Suppressor macrophage (primary cell): ENCODE measurements at places on chromosomes 3 and 15.

GRCh38 chr3:83011481-83011880 lies 1250.0 kb upstream of the GBE1 start:
- no peak for DNase-seq

DNA sequence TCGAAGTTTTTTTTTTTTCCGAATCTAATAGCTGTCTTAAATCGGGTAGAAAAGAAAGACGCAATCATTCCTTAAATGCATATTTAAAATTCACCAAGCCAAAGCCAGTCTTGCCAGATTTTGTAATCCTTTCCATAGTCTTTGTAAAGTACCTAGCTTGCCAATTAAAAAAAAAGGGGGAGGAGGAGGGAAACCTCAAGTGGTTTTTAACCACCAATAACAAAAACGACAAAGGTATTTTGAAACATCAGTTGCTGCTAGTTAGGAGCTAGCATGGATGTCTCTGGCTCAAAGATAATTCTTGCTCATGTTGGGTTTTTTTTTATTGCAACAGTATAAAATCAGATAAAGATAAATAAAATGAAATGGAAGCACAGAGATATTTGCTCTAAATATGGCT lies 187.9 kb downstream of the MECOM start:
- DNase-seq, result no peak

DNA sequence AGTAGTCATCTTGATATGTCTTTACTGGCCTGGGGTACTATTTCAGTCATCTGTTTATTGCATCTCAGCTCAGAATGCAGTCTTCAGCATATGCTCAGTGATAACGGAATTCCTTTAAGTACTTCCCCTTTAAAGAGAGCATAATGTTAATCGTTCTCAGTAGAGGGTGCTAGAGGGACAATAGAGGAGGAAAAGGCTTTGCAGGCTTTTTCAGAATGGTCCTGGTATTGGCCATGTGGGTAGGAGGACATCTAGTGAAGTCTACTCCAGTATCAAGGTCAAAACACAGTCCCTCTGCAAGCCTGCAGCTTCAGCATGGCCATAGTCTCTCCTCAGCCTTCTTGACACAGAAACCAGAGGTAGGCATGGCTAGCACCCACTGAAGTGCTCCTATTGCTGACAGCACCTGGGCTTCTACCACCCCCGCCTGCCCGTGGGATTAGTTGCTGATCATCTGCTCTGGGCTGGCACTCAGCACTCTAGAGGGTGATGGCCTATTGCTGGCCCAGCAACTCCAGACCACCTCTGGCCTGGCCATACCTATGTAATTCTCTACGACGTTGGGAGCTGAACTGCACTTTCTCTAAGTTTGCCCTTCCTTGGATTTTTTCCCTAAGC lies 65.4 kb downstream of the KCNH8 start:
- DNase-seq, result peak; percentile 52

- DNase-seq, result no peak
Observed at GRCh38 chr3:45112939-45113338, 33.2 kb downstream of the CDCP1 start.

DNA sequence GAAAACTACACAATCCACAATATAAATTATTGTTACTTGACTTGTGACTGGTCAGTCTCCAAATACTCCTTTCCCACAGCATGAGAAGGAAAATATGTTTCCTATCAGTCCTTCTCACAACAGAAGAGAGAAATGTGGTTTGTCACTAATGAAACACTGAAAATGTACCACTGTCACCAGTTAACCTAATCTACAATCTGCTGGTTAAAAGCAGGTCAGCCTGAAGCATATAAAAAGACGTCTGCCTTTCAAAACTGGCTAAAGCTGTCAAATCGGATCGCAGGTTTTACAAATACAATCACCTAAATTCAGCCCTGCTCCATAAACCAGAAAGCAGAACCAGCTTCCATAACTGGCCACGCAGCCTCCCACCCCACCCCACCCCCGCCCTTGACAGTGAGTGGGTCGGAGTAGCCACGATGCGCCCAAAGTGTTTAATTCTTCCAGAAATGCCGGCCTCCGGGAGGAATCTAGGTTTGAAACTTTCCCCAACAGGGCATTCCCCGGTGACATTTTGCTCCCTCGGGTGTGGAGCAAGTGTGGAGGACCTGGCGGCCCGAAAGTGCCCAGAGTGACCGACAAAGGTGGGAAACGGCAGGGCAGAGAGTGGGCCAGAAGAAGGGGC lies 682 bp downstream of the ETFA start:
- DNase-seq, result peak; percentile 41

GRCh38 chr3:161540594-161540993 lies 44.0 kb downstream of the OTOL1 start:
- DNase-seq, result no peak

DNA sequence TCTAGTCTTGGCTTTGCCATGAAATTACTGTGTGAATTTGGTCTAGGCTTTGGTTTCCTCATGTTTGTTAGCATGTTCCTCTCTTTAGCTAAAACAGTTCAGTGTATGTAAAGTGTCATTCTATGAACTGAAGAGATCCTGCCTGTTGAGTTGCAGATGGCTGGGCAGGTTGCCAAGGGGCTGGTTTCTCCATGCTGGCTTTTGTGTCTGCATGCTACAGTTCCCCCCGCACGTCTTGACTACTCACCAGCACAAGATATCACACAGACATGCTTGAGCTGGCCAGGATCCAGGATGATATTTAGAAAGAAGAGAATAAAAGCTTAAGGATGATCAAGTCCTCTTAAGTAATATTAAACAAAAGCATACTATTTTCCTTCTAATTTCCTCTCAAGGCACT lies 90.2 kb downstream of the CERS3 start:
- peak; percentile 74 for DNase-seq

GRCh38 chr3:25911525-25912295 lies 121.8 kb downstream of the OXSM start:
- no peak for DNase-seq

DNA sequence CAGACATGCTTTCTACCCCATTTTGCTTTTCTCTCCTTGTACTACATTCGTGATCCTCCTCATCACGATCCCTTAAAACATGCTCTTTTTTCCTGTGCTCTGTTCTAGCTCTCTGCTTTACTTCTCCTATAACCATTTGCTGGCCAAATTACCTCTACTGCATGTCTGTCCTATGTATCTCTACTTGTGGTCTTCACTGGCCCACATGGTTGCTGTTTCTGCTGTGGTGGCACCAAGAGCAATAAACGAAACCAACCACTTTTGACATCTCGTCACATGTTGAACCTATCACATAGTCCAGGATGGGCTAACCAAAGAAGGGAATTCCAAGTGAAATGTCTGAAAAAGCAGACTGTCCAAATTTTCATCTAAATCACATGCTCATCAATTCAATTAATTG lies 115.2 kb downstream of the LEKR1 start:
- no peak for DNase-seq
